ENCODE measurements at places on chromosomes 7 and 10.

DNA sequence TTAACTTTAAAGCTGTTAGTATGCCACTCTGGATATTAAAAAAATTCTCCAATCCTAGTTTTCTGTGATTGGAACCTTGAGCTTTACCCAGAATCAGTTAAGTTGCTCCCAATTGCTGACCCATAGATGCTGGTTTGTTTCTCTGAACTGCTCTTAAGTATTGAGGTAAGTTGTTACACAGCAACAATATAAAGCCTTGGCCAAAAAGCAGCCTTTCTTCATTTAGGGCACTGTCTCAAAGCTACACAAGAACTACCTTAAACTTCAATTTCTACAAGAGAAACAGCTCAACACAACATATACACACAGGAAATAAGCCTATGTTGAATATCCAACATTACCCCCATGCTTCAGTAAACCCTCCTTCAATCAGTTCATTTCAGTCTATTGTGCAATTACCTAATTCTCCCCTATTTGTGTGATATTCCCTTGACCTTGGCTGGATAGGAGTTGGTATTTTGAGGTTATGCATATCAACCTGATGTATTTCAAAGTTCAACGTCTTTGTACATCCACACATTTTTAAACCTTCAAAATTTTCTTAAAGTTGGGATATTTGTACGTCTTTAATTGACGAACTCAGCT is 11.5 kb downstream of the HNRNPA2B1 start:
- DNase-seq: no peak

GRCh38 chr10:13659887-13660550 is 73.3 kb downstream of the PRPF18 start:
- DNase-seq: peak; percentile 78

GRCh38 chr10:77408259-77408658 is 229.3 kb downstream of the KCNMA1 start:
- no peak for DNase-seq

GRCh38 chr7:31642681-31643115 is 44.3 kb upstream of the PPP1R17 start:
- no peak for DNase-seq

- no peak for DNase-seq
These were observed 162.5 kb downstream of the SNX10 start for GRCh38 chr7:26454180-26454579.

DNA sequence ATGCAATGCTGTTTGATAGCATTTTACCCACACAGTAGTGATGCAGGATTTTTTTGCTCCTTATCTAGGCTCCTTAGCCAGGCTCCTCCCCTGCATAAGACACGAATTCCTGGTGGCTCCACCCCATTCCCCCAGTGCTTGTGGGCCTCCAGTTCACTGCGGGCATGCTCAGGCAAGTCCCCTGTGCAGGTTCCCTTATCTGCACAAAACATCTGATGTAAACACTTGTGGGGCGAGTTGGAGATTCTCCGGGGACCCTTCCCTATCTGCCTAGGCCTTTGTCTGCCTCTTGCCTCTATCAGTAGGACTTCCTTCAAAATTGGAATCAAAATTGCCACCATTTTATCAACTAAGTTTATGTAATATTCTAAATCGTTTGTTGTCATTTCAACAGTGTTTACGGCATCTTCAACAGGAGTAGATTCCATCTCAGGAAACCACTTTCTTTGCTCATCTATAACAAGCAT is 5.4 kb upstream of the STK17A start:
- DNase-seq: no peak

GRCh38 chr7:111085356-111085755 is 5.6 kb upstream of the LRRN3 start:
- no peak for DNase-seq

DNA sequence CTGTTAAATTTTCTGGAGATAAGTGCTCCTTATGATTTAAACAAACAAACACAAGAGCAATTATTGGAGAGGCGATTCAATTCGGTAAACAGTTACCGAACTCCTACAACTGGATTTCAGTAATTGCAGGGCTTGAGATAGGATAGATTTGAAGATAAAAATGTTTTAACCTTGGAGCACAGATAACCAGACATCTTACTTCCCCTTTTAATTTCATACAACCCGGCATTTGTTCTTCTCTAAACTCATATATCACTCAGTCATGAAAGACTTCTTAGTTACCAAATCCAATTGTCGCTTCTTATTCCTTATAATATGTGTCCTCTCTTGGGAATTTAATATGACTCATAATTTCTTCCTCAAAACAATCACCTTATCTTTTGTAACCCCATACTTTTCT is 235.9 kb upstream of the CSTF2T start:
- DNase-seq: no peak

DNA sequence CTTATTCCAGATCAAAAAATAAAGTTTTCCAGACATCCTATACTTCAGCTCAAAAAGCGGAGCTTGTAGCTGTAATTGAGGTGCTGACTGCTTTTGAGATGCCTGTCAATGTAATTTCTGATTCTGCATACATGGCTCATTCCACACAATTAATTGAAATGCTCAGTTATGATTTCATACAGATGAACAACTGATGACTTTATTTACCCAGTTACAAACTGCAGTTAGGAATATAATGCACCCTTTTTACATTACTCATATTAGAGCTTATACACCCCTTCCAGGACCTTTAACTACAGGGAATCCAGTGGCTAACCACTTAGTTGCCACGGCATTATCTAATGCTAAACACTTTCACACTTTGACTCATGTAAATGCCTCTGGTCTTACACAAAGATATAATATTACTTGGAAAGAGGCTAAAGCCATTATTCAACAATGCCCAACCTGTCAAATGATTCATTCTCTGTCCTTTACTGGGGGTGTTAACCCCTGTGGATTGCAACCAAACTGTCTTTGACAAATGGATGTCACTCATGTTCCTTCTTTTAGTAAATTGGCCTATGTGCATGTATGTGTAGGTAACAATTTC is 147.3 kb downstream of the ZNF33B start:
- DNase-seq: no peak

DNA sequence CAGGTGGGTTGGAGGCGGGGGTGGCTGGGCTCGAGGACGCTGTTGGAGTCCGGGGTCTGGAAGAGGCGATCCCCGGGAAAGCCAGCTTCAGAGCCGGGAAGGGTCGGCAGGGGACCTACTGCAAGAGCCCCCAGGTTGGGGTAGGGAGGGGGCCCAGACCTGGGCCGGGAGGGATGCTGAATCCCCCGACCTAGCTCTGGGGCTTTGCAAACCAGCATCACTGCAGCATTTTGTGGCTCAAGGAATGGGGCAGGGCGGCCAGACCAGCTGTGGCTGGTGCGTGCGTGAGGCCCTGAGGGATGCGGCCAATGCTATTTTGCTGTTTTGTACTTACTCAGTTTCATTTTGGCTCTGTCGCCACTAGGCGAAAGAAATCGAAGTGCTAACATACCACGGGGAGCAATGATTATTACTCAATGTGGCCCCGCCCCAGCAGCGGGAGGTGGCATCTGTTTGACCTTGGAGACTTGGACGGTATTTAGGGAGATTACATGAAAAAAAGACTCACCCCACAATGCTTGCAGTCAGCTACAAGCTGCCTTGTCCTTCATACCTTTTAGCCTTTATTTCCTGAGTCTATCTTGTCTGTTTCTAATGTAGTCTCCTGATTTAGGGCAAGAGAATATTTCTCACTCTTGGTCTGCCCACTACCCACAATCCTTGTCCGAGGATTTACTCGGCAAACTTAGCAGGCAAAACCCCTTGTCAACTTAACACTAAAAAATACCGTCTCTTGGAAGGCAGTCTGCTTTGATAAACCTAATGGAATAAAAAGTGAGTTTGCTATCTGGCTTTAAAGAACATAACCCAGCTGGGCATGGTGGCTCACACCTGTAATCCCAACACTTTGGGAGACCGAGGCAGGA is 16.2 kb downstream of the HSPB1 start:
- DNase-seq: peak; percentile 78

DNA sequence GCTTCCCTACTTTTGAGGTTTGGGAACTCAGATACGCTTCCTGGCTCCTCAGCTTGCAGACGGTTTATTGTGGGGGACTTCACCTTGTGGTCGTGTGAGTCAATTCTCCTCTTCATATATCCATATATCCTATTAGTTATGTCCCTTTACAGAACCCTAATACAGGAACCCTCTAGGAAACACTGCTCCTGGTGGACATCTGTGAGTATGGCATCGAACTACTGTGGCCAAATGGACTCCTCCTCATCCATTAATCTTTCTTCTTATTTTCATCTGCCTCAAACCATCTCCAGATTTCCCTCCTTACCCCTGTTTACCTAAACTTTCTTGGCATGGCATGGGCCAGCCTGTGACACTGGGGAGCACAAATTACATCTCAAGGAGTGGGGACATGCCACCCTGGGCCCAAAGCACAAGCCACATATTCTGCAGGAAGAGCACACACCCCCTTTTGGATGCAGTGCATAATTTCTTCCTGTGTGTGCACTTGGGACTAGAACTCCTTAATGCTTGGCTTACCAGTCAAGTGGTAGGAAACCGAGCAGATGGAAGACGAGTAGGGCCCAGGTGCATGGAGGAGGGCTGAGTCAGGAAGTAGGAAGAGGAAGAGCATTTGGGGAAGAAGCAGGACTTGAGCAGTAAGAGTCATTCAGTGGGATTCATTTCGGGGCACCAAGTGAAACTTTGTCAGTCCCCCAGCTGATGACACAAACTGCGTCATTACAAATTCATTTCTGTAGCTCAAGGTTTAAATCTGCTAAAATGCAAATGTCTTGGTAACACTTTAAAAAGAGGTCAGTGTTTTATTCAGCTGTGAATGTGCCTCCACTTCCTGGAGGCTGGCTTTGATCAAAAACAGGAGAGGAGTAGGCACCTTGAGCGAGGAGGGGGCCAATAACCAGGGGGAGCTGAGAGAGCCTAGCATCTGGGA is 80.8 kb upstream of the PLXNA4 start:
- DNase-seq: peak; percentile 33

DNA sequence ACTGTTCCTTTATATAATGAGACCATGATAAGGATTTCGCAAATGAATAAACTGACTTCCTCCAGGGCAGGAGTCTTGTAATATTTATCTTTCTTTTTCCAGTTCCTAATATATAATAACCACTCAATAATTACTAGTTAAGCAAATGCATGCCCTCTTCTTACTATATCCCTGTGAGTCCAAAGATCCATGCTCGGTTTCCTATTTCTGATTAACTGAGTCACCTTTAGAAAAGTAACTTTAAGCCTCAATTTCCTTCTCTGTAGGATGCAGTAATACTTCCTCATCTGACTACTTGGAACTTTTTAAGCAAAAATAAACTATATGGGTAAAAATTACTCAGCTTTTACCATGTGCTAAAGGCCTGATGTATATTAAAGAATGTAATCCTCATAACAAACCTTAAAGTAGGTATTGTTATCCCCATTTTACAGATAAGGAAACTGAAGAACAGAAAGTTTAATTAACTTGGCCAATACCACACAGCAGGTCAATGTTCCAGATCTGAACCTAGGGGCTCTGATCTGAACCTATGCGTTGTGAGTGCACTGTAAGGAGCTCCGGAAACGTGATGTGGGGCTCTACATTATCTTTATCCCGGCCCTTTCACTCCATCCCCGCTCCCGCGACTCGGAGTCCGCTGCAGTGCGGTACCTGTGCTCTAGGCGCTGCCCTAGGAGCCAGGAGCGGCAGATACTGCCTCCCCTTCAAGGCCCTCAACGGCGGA is 458 bp downstream of the COX15 start:
- DNase-seq: no peak

- no peak for DNase-seq
These were observed 21.8 kb downstream of the CDK1 start for GRCh38 chr10:60799971-60800650.

DNA sequence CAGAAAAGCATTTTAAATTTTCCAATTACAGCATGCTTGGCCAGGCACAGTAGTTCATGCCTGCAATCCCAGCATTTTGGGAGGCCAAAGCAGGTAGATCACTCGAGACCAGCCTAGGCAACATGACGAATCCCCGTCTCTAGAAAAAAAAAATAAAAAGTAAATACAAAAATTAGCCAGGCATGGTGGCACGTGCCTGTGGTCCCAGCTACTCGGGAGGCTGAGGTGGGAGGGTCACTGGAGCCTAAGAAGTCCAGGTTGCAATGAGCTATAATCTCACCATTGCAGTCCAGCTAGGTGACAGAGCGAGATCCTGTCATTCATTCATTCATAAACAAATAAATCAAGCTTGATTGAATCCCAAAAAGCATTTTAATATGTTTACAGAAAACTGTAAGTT is 234.9 kb downstream of the PARD3 start:
- DNase-seq: no peak

- no peak for DNase-seq
These were observed 229.1 kb downstream of the ELFN1 start for GRCh38 chr7:1899196-1899595.

GRCh38 chr7:2537981-2538851 is 17.1 kb downstream of the BRAT1 start:
- DNase-seq: no peak

- no peak for DNase-seq
These were observed 3.9 kb downstream of the MDH2 start for GRCh38 chr7:76051840-76052239.

DNA sequence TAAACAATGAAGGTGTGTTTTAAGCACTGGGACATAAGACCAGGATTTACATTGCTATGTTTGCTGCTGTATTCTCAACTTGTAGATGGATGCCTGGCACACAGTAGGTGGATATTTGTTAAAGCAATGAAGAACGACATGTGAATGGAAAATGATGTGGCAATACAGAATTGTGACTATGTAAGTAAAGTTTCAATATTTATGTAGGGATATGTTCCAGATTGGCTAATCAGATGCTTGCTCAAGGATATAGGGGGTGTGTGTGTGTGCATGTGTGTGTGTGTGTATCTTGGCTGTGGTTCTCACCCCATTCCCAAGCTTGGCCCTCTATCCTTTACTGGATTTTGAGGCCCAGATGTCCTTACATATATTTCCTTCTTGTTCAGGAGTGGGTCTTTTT is 42.7 kb upstream of the LAMB1 start:
- no peak for DNase-seq

DNA sequence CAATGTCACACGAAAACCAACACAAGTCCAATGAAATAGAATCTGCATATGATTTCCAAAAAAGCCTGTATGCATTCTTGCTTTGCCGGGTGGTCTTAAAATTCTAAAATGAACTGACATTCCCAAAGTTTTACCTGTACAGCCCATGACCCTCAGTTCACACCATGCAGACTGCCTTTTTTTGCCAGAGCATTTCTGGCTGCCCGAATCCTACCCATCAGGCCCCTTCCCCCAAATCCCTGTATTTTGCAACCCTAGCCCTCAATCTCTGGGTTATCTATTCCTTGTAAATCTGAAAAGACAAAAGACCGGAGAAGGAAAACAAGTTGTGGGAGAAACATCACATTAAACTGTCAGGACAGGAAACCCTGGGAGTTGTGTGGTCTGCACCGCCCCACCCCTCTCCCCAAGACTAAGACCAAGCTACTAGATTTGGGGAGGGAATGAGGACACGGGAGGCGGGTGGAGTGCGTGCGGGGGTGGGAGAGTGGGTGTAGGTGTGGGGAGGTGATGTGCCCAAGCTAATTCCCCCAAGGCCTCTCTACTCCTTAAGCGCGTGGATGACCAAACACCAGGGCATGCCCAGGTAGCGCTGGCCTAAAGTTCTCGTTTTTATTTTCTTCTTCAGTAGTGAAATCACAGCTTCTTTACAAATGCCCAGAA is 1.4 kb downstream of the JCAD start:
- DNase-seq: no peak

Measured in germinal center (tissue), 1 donor.